ENCODE measurements at places on chromosomes 12 and 14. TPM values are rescaled to one million over a fixed set of nuclear protein-coding genes. Genes with fewer than 3 reads are reported as not detected.
A peak's percentile ranks its signal among the peaks of the same experiment; 100 is the strongest.

The PLCZ1 gene
- not detected for total RNA-seq

The ERP29 gene
- total RNA-seq: 149 TPM

The GPR137C gene
- total RNA-seq: 0.67 TPM

The KLRD1 gene
- total RNA-seq: 0.92 TPM

- no peak for DNase-seq
Observed at GRCh38 chr12:6384499-6385436, 806 bp downstream of the LTBR start.

GRCh38 chr12:54052438-54053002 lies 1.1 kb upstream of the HOXC4 start:
- no peak for DNase-seq

DNA sequence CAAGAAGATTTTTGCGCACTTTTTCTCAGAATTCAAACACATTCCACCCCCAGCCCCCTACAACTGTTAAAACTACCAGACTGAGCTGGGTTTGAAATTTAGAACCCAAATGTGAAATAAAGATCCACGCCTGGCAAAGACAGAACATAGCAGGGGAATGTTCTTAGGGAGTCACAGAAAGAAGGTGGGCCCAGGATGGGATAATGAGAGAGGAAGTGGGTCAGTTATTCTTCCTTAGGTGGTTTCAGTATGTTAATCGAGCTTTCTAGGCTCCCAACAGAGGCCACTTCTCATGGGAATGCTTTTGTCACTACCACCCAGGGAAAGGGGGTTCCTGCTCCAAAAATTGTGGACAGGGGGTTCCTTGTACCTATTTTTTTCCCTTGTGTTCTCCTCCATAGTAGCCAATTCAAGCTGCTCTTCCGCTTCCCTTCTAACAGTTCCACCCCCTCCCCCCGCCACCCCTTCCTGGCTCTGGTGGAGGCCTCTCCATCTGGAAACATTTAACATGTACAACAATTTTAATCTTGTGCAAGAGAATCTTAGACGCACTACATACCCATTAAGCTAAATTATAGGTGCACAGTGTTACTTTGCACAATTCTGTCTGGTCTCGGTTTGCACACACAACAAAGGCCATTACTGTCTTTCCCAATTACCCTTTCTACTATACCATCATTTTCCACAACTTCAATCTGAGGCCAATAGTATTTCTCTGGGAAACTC lies 218.1 kb downstream of the MON2 start:
- DNase-seq: no peak

DNA sequence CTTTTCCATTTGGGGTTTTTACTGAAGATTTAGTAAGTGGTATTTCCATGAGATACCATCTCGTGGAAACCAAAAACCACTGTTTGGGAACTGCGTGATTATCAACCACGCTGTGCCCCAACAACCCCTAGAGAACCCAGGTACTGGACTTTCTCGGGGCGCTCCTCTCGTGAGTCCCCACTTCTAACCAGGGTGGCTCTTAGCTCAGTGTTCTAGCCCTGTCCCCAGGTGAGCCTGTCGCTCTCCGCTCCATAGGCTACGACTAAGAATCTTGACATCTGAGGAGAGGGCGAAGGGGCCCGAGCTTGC lies 686 bp downstream of the MCRS1 start:
- no peak for DNase-seq

DNA sequence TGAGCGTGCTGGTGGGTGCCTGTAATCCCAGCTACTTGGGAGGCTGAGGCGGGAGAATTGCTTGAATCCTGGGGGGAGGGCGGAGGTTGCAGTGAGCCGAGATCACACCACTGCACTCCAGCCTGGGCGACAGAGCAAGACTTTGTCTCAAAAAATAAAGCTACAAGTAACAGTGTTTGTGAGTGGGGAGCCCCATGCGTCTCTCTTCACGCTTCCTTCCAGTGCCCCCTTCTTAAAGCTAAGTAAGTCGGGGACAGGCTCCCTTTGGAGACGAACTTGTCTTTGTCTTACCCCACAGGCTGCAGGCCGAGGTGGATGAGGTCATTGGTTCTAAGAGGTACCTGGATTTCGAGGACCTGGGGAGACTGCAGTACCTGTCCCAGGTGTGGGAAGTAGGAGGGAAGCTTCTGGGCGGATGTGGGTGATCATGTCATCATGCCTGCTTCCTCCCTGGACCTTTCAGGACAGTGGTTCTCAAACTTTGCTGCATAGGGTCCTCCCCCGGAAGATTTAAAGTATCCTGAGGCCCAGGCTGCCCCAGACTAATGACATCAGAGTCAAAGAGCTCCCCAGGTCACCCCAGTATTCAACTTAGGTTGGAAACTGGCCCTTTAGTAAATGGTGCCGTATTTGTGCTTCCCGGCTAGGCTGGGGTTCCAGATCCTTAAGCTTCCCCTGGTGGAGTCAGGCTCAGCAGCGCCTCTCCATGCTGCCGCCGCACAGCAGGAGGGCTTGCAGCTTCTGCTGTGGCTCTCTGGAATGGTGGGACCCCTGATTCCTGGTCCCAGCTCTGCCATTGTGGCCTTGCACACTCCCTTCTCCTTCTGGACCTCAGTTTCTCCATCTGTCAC lies 37.1 kb downstream of the CYP46A1 start:
- DNase-seq: no peak

- no peak for DNase-seq
Observed at GRCh38 chr12:116661341-116661740, 76.5 kb downstream of the SPRING1 start.

DNA sequence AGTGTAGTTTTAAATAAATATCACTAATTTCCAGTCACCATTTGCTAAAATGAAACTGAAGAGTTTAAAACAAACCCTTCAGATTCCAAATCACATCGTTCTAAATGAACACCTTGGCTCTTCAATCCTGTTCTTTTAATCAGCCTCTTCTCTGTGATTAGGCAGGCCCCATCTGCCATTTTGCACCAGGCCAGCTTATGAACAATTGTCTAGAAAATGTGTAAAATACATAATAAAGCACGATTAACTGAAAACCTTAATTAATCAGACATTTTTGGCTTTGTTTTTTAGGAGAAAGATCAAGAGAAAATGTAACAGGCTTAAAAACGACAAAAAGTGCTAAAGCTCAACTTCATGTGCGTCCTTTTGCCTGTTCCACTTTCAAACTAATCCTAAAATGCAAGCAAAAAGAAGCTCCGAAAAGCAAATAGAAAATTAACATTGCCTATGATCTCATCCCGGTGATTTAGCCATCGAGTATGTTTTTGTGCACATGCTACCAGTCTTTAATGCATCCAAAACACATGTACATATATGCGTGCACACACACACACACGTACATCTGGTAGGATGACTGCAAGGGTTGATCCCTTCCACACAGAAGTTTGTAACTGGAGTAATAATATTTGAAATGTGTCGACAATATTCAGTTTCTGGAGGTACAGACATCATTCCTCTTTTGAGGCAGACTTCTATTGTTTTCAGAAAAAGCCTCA lies 288.6 kb downstream of the FOXN3 start:
- DNase-seq: no peak

DNA sequence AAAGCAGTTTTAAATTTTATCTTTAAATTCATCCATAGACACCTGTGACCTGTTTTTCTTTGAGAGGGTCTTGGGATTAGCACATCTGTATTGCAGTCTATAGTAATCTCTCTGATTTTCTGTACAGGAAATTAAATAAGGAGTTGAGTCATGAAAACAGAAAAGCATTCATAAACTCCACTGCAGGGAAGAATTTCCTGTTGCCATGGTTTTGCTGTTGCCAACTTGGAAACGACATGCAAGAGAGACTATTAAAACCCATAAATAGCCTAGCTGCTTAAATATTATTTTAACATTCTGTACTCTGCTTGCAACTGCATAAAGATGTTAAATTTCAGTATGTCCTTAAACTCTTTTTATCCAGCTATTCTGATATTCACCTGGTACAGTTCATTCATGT lies 281.0 kb upstream of the RGS6 start:
- no peak for DNase-seq

DNA sequence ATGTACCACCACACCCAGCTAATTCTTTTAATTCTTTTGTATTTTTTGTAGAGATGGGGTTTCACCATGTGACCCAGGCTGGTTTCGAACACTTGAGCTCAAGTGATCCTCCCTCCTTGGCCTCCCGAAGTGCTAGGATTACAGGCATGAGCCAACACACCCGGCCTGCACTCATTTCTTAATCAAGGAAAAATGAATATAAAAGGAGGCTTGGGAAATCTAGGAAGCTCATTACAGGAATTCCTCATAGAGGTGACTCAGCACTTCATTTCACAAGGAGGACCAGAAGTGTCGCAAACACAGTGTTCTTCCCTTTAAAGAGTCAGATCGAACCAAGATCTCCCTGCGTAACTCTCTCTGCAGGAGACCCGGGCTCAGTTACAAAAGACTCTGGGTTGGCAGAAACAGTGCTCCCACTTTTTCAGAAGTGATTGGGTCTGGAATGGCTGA lies 30.3 kb downstream of the NFKBIA start:
- DNase-seq: no peak

GRCh38 chr12:57101892-57102695 lies 9.1 kb downstream of the STAT6 start:
- DNase-seq: peak; percentile 17
